ENCODE measurements at places on chromosomes 11 and 22. TPM values are rescaled to one million over a fixed set of nuclear protein-coding genes. Genes with fewer than 3 reads are reported as not detected.

GRCh38 chr11:60924110-60924905 lies at the start of gene TMEM132A:
Gene TMEM132A (plus strand): TSS chr11:60924460. CDS start chr11:60924634, 174 bp downstream.
- DNase-seq = peak; percentile 82

GRCh38 chr22:22730655-22731373 lies 86.4 kb downstream of the GGTLC2 start:
- DNase-seq = no peak

DNA sequence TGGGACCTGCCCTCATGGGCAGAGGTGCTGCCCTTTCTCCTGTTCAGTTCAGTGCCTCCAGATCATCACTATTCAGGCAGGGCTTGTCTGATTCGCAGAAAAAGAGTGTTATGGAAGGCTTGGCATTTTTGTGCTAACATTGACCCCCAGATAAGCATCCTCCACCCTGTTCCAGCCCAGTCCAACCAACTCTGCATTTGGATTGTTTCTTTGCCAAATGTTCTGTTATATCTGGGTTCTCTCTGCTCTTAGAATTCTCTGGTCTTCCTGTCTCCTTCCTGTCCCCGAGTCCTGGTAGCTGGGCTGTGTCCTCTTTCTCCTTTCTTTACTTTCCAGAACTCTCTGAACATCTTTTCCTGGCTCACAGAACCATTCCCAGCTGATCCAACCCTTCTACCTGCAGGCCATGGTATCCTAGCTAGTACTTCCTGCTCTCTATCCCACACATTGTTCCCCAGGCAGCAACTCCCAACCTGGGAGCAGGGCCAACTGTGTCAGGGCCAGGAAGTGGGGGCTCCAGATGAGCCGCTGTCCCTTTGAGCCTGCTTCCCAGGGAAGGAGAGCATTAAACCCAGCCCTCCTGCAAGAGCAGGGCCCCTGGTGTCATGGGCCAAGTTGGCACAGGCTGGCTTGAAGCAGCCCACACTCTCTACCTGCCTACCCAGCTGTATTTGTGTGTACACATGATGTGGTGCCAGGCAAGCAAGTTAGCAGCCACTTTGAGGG lies 280.7 kb upstream of the CADM1 start:
- peak; percentile 23 for DNase-seq

GRCh38 chr11:121293288-121293594 lies 670 bp downstream of the SC5D start:
- no peak for DNase-seq

DNA sequence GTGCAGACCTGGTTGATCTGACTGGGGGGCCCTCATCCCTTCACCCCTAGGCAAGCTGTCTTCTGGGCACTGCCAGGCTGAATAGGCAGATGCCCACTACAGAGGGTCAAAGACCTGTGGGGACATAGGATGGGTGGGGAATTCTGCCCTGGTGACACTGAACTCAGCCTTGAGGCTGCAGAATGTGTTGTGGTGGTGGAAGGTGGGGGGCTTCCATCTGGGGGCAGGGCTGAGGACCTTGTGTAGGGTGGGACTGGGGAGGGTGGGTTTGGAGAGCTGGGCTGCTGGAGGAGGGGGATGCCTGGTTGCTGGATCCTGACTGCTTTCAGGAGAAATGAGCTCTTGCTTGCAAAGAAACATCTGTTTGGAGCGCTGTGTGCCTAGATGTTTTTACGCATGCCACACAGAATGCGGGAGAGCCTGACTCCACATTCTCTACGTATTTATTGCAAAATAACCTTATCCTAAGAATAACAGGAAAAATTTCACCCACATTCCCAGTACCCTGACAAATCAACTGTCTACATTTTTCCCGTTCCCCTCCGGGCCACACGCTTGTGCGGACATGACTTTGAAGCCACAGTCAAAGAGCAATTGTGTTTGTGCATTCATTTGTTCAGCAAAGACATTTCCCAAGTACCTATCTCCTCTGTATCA lies 18.3 kb downstream of the SMIM38 start:
- DNase-seq = no peak

The SERPING1 gene
- 0.51 TPM for total RNA-seq
